HEK293T (cell line): ENCODE measurements at places on chromosomes 2 and 18.

- no peak for DNase-seq
Observed at GRCh38 chr2:158777077-158777476, 18.0 kb upstream of the DAPL1 start.

GRCh38 chr18:70659036-70659925, 370.4 kb downstream of the SOCS6 start:
- no peak for DNase-seq

GRCh38 chr2:30072250-30072842, 74.5 kb upstream of the YPEL5 start:
- DNase-seq = peak; percentile 74

- DNase-seq = no peak
Observed at GRCh38 chr2:99275882-99276281, 20.4 kb upstream of the LYG2 start.

- DNase-seq = no peak
Observed at GRCh38 chr18:4270988-4271387, 184.1 kb downstream of the DLGAP1 start.

DNA sequence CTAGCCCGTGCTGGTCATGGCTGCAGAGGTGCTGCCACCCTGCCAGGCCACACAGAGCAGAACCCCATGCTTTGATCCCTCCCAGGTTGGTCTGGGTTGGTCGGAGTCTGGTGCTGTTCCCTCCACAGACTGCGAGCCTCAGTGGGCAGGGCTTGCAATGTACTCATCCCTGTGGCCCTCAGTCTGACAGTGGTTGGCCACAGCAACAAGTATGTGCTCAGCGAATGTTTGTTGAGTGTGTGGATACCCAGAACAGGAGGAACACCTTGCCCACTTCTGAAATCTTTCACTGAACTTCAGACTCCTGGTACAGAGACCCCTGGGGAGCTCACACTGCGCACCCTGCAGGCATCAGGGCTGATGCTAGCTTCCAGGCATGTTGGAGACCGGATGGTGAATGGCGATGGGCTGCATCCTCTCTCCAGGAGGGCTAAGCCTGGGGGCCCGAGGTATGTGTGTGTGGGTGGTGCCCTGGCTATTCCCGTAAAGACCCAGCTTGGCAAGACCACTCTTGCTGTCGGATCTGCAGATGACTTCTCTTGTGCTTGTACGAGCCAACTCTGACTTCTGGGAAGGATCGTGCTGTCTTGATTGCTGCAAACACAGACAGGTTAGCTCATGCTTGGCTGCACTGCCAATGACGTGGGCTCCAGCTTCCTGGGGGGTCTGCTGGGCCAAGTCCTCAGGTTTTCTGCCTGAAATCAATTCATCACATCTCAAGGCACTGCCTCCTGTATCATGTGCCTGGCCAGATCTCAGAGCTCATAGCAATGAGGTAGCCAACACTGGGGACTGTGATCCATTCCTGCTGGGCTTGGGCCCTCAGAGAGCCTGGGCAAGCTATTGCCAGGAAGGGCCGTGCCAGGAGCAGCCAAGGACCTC, 43.7 kb downstream of the RHOB start:
- no peak for DNase-seq

GRCh38 chr2:133557614-133558013, 10.6 kb downstream of the NCKAP5 start:
- DNase-seq = no peak

DNA sequence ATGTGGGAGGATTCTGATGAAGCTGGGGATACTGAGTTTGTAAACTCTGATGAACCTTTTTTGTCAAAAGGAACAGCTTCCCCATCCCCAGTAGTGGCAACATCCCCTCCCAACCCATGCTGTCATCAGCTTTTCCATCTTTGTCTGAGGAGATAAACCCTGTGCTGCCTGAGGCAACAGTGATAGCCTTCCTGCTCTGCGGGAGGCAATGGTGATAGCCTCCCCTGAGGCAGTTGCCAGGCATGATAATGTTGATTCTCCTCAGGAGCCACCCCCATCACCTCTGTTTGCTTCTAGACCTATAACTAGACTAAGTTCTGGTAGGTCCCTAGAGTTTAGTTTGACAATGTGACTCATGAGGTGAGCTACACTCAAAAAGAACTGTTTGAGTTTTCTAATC, 97.5 kb downstream of the ERBB4 start:
- DNase-seq = no peak

- DNase-seq = no peak
Observed at GRCh38 chr18:23502516-23503037, 734 bp upstream of the RMC1 start.

DNA sequence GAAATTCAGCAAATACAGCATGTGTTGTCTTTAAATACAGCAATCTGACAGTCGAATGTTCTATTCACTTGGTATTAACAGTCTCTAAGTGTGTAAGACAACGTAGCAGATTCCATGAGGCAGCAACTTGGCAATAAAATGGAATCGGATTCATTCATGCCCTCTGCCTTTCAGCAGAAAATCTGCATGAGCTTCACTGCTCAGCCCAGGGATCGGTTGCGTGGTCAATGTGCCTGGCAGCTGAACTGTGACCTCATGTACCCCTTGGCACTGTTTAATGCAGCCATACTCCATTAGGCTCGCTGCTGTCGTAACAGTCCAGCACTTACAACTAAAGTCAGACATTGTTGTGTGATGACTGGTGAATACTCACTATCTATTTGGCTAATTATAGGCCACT, 17.7 kb upstream of the RGPD4 start:
- DNase-seq = no peak

- no peak for DNase-seq
Observed at GRCh38 chr2:236629961-236630872, 60.6 kb downstream of the ACKR3 start.

GRCh38 chr2:124796647-124797046, 771.6 kb downstream of the CNTNAP5 start:
- no peak for DNase-seq

DNA sequence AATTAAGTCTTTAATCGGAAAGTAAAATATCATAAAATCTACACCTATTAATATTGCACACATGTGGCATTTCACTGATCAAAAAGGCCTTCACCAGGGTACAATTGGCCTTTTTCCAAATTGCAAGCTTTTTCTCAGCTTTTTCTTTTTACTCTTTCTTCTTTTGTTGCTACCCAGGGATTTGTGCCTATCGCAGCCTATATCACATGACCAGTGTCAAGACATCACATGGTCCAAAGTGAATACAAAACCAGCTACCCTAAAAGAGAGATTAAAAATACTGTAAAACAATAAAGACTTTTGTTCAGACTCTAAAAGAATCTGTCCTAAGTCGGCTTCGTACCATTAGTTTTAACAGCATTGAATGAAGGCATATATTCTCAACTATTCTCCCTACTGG, 15.0 kb upstream of the OTX1 start:
- DNase-seq = no peak

DNA sequence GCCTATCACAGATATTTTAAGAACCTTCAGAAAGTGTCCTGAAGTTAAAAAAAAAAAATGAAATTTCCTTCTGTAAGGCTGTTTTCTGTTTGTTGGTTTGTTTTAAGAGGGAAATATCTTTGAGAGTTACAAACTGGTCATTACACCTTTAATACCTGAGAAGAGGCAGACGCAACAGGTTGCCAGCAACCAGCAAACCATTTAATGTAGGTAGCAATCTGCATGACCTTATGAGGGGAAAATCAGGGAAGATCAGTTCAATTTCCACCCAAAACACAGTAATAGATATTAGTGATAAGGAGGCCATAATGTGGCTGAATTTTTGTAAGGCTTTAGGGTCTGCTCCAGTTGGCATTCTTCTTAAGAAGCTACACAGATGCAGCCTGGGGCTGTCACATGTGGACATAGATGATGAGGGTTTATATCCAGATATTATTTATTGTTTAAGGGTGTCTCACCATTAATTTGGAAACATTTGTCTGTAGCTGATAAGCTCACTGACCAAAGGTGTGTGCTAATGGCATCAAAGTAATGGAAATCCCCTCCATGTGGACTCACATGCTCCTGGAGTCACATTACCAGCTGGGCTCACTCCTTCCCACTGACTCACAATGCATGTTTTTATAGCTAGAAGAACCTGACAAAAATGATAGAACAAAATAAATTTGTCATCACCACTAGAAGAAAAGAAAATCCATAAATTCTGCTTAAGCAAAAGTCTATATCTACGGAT, 83.5 kb upstream of the DTNA start:
- no peak for DNase-seq

GRCh38 chr18:48996901-48997463, 46.2 kb upstream of the SMAD7 start:
- DNase-seq = no peak

DNA sequence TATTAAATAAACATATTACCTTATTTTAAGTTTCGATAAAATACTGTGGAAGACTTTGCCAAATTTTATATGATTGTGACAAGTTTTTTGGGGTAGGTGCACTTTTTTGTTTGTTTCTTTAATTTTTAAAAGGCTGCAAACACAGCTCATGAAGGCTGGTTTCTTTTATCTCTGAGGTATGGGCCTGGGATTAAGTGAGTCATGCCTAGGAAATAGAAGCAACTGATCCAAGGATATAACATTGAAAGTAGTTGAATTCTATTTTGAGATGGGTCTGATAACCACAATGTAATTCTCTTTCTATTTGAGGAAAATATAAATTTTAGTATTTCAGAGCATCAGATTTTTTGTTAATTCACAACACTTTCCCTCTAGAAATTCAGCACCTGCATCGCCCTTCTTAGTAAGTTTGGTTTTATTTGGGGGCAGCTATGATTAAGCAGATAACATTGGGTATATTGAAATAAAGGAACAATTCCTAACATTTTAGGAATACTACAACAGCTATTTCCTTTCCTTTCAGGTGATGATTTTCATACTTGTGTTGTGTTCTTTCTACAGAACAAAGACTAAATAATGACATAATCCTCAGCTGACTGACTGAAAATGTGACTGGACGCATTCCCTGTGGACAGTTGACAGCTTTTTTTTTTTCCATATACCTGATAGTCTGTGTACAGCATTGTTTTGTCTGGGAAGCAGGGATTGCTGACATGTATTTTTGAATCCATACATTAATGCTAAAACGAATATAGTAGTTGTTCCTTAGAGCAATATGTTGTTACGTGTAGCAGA, 16.8 kb downstream of the RBM45 start:
- DNase-seq = no peak

GRCh38 chr2:160533482-160533881, 39.9 kb upstream of the RBMS1 start:
- no peak for DNase-seq

GRCh38 chr2:17416884-17417391, 101.3 kb downstream of the RAD51AP2 start:
- no peak for DNase-seq

DNA sequence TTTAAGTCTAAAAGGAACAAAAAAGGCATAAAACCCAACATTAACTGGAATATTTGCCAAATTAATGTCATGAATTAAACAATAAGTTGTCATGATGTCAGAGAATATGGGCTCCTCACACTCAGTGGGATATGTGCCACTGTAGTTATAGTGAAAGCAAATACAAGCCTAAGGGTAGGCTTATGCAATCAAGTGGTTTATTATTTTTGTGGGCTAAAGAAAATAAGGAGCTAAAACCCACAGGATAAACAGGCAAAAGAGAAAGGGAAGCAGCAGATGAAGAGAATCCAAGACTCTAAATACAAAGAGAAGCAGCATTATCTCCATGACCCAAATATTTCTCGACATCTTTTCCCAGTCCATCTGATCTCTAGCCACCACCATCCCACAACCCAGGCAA, 17.5 kb downstream of the YWHAQ start:
- no peak for DNase-seq

- DNase-seq = no peak
Observed at GRCh38 chr2:10036095-10036884, 7.1 kb upstream of the KLF11 start.

- DNase-seq = no peak
Observed at GRCh38 chr2:80001701-80002101, 302.9 kb downstream of the LRRTM1 start.

DNA sequence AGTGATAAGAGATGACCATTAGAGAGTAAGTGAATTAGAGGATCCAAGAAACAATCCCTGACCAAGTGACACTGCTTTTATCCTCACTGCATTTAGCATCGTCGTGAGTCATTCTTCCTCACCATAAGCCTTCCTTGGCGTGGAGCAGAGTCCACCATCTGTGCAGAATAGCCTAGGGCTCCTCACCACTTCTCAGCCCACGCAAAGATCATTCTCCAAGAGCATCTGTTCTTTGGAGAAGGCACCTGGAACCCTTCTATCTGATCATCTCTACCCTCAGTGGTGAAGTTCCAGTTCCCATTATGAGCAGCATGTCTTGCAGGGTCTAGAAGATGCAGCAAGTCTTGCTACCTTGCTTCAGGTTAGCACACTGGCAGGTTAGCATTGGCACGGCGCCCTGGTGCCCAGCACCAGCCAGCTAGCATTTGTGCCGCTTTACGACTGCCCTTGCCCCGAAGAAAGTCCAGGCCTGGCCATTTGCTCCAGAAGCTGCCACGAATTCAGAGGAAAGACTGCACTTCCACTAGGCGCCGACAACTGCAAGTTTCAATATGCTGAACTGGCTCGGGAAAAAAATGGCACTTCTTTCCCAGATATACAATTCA, 225.8 kb downstream of the TTC32 start:
- no peak for DNase-seq

DNA sequence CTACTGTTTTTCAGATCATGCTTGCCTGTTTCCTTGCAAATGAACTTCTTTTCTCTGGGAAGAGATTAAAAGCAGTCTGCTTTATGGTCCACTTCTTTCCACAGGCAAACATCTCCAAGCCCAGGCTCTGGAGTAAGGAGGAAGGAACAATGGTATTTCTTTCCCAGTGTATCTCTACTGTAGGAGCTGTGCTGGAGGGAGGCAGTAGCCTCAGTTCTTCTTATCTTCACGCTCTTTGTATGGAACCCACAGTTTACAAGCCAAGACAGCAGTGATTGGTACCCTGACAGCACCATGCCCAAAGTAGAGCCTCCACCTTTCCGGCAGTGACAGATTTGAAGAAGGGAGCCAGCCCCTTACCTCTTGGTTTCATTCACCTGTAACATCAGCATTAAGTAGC, 35.2 kb downstream of the SPOPL start:
- no peak for DNase-seq

GRCh38 chr18:8367217-8367988, 241.8 kb upstream of the RAB12 start:
- peak; percentile 48 for DNase-seq

GRCh38 chr18:58321986-58322385, 278.0 kb downstream of the NEDD4L start:
- peak; percentile 39 for DNase-seq

DNA sequence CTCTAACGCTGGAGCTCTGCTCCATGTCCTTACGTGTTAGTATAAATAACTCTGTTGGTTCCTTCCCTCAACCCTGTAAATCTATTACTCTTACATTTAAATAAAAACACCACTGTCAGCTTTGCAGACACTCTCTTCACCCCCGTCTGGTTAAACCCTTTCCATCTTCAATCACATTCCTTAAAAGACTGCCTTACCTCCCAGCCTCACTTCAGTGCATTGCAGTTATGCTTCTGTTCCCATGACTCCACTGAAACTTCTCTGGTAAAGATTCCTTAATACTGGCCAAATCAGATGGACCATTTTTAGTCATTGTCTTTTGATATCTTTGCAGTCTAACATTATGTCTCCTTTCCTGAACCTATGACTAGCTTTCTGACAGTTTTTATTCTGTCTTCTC, 61.7 kb downstream of the EML4 start:
- DNase-seq = no peak

GRCh38 chr2:23516520-23517256, 131.7 kb downstream of the KLHL29 start:
- DNase-seq = no peak

GRCh38 chr2:127810156-127810618, 784 bp downstream of the WDR33 start:
- DNase-seq = peak; percentile 17
